Stimulated activated CD8-positive, alpha-beta memory T cell treated with anti-CD3 and anti-CD28 coated beads, Interleukin-15, amount 100 ng/mL, for 48 hours (primary cell): ENCODE measurements at places on chromosomes 2 and 18.

- no peak for DNase-seq
Observed at GRCh38 chr2:175755169-175755568, 246.9 kb downstream of the LNPK start.

GRCh38 chr2:216911886-216912285, 52.0 kb upstream of the TNP1 start:
- DNase-seq, result no peak

DNA sequence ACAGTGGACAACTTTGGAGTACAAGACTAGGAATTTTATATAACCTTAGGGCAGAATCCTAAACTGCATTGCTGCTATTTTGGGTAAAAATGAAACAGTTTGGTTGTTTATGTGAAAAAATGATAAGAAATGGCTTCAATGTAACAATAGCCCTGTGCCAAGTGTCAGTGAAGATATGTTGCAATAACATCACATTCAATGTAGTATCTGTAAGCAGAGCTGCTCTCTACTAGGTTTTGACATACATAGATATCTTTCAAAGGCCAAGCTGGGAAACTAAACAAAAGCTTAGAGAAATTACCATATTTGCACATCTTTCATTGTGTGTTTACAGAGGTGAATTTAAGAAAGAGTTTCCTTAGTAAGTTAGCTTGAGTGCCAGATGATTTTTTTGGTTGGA, 135.0 kb upstream of the DOK6 start:
- no peak for DNase-seq

GRCh38 chr18:36559149-36559857, 261.8 kb downstream of the FHOD3 start:
- DNase-seq, result no peak

GRCh38 chr2:22795287-22795866, 589.6 kb upstream of the KLHL29 start:
- no peak for DNase-seq

DNA sequence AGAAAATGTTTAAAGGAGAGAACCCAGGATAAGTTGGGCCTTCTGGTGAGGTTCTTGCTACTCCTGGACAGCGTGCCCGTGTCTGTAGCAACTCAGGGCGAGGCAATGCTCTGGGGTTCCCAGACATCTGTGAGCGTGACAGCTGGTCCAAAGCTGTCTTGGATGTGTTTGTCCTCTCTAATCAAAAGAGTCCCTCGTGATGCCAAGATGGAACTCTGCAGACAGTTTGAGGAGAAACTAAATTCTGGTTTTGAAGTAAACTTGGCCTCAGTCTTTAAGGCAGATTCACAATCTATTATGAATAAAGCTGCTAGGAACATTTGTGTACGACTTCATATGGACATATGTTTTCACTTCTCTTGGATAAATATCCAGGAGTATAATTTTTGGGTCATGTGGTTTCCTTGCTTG, 47.3 kb downstream of the TMEM17 start:
- no peak for DNase-seq

- no peak for DNase-seq
Observed at GRCh38 chr2:44793322-44793870, 148.1 kb upstream of the SIX3 start.
